ENCODE measurements at places on chromosomes 2 and 18.

DNA sequence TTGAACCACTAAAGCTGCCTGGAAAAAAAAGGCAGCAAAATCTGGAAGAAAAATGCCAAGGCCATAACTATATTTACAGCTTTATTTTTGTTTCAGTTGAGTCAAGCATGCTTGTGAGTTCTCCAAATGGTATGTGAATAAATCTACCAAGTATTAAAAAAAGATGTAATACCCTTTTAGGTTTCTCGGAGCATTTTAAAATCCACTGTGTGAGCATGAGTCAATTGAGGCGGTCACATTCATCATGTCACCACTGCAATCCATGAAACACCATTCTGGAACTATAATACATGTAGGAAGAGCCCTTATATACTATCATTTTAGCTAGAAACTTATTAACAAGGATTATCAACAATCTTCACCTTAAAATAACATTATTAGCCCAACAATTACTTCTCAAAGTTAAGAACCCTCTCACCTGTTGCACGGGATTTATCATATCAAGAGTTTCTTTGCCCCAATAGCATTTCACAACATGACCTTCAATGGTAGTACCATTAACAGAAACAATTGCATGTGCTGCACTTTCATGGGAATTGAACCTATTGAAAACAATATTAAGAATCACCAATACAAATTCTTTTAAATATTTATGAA is 24.2 kb upstream of the C2orf42 start:
- no peak for DNase-seq

DNA sequence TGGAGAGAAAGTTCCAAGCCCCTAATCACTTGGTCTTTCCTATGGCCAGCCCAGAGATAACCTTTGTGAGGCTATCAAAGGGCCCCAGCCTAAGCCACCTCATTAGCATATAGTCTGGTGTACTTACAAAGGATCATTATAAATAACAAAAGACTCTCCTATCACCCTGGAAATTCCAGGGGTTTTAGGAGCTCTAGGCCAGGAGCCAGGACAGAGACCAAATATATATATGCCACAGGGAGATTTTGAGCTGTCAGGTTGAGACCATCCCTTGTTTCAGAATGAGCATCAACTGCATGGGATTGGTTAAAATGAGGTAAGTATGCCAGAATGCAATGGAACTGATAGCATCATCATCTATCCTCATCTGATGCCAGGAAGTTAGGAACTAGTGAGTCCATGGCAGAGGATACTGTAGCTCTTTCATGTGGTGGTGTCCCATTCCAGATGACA is 32.1 kb upstream of the CHRNA1 start:
- no peak for DNase-seq

- DNase-seq = no peak
Measured at GRCh38 chr2:218872645-218873358, 7.8 kb upstream of the WNT10A start.

GRCh38 chr2:111930875-111931274 is 32.5 kb downstream of the MERTK start:
- no peak for DNase-seq

DNA sequence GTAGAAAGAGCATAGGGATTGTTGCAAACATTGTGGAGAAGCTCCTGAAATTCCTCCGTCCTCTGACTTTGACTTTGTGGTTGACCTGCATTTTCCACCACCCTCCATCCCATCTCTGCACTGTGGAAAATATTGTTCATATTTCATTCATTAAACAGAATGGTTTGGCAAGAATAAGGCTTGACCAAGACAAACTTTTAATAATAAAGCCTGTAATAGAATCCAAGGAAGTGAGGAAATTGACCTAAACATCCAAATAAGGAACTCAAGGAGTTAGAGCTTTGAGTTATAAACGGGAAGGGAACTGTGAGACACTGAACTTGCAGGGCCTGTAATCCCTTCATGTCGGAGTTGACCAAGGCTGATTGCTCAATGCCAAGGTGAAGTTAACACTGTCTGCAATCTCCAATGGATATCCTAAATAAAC is 115.2 kb downstream of the GFPT1 start:
- DNase-seq = no peak

DNA sequence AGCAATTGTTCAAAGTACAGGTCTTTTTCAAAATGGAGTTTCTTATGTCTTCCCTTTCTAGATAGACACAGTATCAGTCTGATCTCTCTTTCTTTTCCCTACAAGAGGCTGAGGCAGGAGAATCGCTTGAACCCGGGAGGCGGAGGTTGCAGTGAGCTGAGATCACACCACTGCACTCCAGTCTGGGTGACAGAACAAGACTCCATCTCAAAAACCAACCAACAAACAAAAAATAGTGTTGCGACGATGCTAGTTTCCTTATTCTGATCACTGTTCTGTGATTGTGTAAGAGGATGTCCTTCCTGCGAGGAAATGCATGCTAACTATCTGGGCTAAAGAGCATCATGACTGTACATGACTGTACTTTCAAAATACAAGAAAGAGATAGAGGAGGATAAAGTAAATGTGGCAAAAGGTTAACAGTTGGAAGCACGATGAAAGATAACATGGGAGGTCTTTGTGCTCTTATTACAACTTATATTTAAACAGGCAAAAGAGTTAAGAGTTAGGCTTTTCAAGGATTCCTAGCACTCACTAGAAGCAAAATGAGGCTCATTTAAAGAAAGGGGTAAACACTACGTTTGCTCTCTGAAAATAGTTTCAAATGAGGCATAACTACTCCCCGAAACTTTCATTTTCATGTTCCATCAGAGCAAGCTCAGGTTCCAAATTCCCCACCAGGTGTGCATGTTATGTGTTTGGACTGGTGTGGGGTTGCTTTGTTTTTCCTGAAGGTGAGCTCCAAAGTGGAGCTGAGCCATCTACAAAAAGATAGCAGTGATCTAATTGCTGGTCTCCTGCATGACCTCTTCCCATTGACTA is 23.8 kb downstream of the SOWAHC start:
- peak; percentile 18 for DNase-seq

GRCh38 chr18:22547807-22548561 is 130.3 kb upstream of the CTAGE1 start:
- DNase-seq = no peak

- DNase-seq = no peak
Measured at GRCh38 chr2:2838548-2838845, 507.4 kb upstream of the MYT1L start.

- no peak for DNase-seq
Measured at GRCh38 chr2:152565884-152566727, 151.2 kb downstream of the PRPF40A start.

DNA sequence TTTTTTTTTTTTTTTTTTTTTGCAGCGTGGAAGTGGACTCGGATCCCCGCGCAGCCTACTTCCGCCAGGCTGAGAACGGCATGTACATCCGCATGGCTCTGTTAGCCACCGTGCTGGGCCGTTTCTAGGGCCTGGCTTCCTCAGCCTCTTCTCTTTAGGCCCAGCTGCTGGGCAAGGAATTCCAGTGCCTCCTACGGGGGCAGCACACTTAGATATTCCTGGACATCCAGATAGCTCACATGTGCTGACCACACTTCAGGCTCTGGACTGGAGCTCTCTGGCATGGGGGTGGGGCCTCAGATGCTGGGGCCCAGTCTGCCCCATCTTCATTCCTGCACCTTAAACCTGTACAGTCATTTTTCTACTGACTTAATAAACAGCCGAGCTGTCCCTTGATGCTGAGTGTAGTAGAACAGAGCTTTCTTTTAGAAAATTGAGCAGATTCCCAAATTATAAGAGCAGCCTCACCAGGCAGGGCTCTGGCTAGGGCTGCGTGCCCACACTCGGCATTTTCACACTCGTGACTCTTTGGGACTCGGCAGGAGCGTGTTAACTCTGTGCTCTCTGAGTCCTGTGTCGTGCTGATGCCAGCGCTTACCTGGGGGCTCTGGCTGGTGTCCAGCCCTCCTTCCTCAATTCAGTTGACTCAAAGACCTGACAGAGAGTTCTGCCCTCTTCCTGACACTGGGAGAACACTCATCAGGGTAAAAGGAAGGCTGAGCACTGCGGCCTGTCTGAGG is 19.3 kb downstream of the SLC30A3 start:
- no peak for DNase-seq

DNA sequence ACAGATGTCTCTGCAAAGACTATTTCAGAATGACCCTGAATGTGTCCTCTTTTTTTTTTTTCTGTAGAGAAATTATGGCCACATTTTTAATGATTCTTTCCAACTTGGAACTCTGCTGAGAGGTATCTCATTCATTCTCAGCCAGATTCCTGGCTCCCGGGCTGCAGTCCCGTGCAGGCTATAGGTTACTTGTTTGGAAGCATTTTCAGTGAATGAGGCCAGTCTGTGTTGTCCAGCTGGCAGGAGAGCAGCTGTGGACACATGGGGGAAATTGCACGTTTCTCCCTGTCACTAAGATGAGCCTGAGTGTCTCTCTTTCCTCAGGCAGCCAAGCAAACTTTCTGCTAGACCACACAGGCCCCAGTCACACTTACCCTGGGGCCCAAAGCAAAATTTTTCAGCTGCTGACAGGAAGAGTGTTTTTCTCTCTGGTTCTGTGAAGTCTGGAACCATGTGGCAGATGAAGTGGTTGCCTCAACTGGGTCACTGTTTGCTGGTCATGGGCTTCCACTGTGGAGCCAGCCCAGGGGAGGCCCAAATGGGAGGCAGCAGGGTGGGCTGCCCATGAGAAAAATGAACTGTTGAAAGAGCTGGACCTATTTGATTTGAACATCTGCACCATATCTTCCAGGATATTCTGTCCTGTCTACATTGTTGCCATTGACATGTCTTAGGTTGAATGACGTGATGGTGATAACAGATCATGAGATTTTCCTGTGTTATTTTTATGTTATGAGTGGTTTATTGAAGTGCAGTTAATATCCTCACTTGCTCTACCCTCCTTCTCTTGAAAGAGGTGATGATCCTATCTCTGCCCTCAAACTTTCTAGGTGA is 431.2 kb downstream of the LPIN1 start:
- peak; percentile 16 for DNase-seq

DNA sequence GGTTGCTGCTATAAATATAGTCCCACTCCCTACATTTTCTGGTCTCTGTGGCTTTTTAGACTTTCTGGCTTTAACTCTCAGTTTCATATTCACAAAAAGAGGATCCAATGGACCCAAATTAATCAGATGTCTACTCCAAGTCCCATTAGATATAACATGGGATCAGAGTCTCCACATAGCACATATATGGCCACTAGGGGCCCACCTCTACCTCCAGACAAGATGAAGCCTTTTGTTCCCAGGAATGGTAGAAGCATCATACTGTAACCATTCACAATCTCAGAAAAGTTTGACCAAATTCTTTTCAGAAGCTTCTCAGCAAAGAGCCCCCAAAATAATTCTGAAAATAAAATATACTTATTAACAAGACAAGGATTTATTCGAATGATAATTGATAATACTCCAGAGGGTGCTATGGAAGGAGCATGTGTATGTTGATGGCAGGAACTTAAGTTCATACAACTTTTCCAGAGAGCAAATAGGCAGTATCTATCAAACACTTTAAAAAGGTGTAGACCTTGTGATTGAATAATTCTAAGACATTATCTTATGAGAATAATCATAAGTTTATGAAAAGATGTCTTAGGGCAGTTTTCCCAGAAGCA is 382.3 kb upstream of the CRIM1 start:
- DNase-seq = peak; percentile 39

- DNase-seq = peak; percentile 29
Measured at GRCh38 chr18:11308499-11308898, 159.1 kb upstream of the PIEZO2 start.

DNA sequence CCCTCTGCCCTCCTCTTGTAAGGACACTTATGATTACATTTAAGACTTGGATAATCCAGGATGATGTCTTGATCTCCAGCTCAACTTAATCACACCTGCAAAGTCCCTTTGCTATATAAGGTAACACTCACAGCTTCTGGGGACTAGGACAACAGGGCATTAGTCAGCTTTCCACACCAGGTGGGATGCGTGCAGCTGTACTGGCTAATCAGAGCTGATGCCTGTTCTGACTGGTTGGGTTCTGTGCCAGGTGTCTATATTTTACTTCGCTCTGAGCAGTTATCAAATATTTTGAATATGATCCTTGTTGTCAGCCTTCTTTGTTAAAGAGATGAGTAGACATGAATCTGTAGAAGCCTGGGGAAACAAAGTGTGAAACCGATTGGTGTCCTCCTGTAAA is 115.5 kb upstream of the ATP8B1 start:
- DNase-seq = no peak

- DNase-seq = peak; percentile 20
Measured at GRCh38 chr2:168039881-168040280, 207.5 kb downstream of the STK39 start.

DNA sequence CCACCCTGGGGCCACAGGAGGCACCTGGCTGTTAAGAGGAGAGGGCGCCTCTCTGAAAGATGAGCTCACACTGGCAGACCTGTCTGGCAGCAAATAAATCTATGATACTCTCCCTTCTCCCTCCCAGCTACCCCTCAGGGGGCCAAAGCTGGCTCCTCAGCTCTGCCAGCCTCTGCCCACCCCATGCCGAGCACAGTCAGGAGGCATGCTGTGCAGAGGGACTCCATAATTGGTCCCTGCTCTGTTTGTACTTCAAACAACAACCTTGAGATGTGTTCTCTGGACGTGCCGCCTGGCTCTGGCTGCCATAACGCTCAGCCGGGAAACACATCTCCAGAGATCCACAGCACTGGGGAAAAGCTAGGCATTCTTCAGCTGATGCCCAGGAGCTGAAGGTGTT is 126.7 kb downstream of the GALNT14 start:
- DNase-seq = no peak

DNA sequence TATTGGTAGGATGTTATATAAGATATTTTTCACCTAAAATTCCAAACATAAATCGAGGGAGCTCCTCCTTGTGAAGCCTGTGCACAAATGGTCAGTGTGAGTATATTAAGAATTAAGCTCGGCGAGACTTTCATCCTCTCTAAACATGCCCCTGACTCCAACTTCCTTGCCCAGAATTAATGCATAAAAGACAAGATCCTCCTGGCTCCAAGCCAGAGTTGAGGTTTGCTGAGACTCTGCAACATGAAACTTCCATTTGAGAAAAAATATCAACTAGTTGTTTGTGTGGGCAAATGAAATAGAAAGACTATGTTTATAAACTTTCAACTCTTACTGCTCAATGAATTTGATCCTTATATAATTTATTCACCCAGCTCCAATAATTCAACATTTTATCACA is 68.1 kb downstream of the CCDC178 start:
- peak; percentile 1 for DNase-seq

- no peak for DNase-seq
Measured at GRCh38 chr2:212926940-212927339, 224.5 kb downstream of the IKZF2 start.

DNA sequence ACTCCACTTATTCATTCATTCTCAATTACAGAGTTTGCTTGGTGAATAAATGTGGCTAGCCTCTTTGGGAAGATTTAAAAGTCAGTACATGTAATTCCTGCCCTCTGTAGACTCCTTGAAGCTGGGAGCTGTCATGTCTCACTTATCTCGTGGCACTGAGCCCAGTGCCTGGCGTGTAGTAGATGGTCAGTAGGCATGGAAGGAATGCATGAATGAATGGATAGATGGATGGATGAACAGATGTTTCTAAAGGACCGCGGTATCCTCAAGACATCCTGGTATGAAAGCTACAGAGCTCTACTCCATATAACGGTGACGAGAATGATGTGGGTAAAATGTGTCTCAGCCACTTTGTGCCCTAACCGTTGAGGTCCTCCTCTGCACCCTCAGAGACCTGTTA is 83.0 kb downstream of the MARCO start:
- DNase-seq = no peak
